Vagina (tissue), 2 donors: ENCODE measurements at places on chromosomes 5 and 9.

GRCh38 chr9:134774410-134774809 lies 106.2 kb upstream of the FCN2 start:
- DNase-seq = no peak

GRCh38 chr9:95494022-95494415 lies 22.8 kb downstream of the PTCH1 start:
- DNase-seq = no peak

DNA sequence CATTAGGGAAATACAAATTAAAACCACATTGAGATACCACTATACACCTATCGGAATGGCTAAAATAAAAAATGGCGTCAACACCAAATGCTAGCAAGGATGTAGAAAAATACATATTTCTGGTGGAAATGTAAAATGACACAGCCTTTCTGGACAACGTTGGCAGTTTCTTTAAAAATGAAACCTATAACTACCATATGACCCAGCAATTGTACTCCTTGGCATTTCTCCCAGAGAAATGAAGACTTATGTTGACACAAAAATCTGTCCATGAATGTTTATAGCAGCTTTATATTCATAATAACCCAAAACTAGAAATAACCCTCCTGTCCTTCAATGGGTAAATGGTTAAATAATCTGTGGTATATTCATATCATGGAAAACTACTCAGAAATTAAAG lies 188.7 kb upstream of the RAD23B start:
- no peak for DNase-seq

- no peak for DNase-seq
Measured at GRCh38 chr9:137067860-137068538, 2.4 kb downstream of the SAPCD2 start.

GRCh38 chr5:84249918-84250630 lies 134.6 kb downstream of the EDIL3 start:
- no peak for DNase-seq
